ENCODE measurements at places on chromosomes 4 and X.

DNA sequence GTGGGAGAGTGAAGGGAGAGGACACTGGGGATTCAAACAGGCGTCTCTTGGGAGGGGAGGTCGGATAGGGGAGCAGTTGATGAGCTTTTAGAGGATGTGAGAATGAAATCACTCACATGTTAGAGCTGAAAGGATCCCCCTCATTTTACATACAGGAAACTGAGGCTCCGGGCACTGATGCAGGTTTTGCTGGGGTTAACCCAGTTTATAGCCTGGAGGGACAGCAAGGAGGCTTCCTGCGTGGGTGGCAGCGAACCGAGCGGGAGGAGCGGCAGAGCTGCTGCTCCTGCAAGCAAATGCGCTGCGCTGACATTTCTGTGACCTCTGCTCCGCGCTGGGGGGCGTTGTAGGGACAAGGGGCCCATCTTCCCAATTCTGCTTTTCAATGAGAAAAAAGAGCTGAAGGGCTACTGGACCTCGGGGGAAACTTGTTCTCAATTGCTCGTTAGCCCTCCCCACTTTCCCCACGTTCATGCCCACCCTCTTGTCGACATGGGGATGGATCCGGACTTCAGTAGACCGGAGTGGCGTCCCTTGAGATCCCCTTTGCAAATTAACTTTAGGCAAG, 1.2 kb upstream of the NEUROG2 start:
- no peak for DNase-seq

DNA sequence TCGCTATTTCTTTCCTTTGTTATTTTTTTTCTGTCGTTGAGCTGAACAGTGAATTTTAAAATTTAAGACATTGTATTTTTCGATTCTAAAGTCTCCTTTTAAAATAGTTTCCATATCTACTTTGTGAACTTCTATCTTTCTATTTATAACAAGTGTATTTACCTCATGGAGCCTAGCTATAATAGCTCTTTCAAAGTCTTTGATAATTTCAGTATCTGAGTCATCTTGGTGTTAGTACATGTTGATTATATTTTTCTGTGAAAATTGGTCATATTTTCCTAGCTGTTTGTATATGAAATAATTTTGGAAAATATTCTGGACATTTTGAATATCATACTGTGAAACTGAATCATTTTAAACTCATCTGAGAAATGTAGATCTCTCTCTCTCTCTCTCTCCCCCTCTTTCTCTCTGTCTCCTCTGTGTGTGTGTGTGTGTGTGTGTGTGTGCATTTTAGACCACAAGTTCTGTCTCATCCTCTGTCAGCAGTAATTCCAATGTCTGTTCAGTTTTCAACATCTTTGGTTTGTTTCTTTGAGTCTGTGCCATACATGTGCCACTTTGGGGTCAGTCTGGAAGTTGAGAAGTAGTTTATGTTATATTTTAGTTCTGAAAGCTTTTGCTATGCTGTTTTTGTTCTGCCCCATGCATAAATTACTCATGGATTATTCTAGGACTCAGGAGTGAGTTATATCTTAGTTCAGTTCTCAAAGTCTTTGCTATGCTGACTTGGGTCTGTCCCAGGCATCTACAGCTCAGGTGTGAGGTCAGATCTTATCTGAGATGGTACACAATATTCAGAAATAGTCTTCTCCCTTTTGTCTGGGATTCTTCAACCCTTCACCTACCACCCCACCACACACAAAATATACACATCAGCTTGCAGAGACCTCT, 366.4 kb upstream of the CASK start:
- no peak for DNase-seq

- no peak for DNase-seq
Measured at GRCh38 chrX:33194876-33195433, 16.4 kb downstream of the DMD start.

GRCh38 chr4:41784191-41784979, 35.9 kb upstream of the PHOX2B start:
- DNase-seq: no peak

DNA sequence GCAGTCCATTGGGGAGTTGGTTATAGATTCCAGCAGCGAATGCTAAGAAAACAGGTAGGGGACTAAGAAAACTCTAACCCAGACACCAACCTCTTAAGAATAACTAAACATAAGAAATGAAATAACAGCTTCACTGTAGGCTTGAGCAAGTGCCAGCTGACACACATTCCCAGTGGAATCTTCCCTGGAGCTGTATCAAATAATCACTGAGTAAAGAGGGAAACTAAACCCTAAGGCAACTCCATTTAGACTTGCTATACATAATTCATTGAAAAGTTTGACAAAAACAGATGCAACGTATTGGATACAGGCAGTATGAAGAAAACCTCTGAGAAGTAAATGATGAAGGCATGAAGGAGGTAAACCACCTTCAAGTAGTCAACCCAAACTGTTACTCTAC, 293.5 kb downstream of the OPHN1 start:
- DNase-seq: no peak

DNA sequence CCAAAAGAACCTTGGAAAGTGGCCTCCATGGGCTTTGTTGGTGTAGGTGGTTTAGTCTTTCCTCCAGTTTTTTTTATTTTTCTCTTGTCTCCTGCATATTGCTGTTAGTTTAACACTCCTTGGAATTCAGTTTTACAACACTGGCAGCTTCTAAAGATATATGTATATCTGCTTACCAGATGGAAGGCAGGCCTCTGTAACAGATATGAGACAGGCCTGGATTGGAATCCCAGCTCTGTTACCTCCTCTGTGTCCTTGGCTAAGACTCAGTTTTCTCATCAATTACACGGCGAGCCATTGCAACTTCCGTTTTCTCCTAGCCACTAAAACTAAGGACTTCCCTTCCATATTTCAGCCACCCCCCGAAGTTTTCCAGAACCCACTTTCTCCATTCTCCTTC, 133.4 kb upstream of the SMAD1 start:
- no peak for DNase-seq

DNA sequence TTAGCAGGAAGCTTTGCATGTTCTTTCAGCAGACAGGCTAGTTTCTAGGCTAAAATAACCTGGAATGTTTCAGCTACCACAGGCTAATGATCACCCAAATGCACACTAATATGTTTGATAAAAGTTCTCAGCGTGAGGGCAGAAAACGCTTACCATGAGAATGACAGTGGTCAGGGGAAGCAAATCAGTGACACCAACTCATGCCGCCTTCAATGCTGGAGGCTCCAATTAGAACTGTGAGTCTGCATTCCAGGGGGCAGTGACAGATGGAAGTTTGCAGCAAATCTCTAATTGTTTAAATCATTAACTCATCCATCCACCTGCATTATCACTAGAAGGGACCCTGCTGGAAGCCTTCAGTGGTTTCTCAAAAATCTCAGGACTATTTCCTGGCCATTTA, 43.2 kb downstream of the ANOS1 start:
- no peak for DNase-seq

DNA sequence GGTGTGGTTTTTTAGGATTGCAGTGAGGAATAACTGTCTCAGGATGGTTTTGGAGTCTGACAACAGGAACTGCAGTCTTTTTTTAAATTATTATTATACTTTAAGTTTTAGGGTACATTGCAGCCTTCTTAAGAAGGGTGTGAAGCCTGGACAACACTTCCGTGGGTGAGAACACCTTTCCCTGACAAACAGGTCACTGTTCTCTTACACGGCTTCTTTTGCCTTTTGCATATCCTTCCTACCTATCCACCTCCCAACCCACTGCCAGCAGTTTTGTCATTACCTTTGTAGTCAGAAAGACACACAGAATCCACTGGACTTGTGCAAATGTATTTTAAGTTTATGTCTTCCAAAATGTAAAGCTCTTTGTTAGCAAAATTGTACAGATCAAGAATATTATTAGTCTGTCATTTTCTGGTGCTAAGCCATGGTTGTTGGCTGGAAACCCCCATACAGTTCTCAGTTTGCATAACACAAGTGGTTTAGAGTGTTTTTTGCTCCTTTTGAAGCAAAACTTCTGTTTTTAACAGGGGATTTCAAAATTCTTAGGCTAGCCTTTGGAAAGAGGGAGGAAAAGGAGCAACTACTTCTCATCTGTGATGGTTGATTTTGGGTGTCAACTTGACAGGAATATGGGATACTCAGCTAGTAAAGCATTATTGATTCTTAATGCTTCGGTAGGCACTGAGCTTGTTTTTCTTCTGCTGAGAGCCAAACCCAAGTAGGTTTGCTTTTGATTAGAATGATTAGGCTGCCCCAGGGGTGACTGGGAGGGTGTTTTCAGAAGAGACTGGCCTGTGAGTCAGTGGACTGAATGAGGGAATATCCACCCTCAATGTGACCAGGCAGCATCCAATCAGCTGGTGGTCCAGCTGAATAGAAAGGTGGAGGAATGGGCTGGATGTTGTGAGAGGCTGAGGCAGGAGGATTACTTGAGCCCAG, 29.4 kb upstream of the KLHL2 start:
- no peak for DNase-seq

- DNase-seq: no peak
Measured at GRCh38 chrX:70916754-70917153, 8.2 kb upstream of the TEX11 start.

- no peak for DNase-seq
Measured at GRCh38 chrX:107597264-107597663, 31.0 kb upstream of the PRPS1 start.
